ENCODE measurements at places on chromosomes 5 and 9.

DNA sequence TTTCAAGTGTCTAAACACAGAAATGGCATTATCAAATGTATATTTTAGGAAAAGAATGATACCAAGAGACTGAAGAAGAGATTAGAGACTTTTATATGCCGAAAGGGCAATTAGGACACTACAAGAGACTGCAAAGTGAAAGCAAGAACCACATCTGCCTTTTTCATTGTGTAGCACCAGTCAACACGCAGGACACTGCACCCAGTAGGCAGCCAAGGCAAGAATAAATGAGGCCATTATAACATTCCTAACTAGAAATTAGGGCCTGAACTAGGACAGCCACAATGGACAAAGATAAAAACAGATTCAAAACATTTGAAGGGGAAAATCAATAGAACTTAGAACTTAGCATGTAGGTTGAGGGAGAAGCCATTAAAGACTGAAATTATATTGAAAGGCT lies 10.8 kb downstream of the CETN3 start:
- DNase-seq: no peak

GRCh38 chr5:39570403-39571027 lies 145.7 kb upstream of the DAB2 start:
- no peak for DNase-seq

DNA sequence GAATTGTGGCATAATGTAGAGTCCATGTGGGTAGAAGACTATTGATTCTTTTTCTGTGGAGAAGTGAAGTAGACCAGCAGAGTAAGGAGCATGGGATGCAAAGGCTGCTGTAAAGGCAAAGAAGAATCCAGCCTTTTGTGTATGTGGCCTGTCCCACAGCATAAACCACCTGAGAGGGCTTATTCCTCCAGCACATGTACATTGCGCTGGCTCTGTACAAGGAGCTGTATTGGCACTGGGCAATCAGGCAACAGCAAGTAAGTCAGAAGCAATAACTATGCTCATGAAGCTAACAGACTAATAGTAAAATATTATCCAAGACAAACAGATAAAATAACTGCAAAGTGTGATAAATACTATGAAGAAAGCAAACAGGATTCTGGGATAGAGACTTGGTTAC lies 86.2 kb downstream of the LURAP1L start:
- DNase-seq: no peak

DNA sequence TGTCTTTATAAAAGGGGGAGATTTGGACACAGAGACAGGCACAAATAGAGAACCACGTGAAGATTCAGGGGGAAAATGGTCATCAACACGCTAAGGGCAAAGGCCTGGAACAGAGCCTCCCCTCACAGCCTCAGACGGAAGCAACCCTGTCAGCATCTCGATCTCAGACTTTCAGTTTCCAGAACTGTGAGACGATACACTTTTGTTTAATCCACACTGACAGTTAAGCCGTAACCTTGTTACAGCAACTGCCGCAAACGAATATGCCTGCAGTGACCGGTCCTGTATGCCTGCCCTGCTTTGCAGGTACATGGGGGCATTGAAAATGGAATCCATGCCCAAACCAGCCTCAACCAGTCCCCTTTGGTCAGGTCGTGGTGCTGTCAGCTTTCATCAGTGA lies 139.5 kb downstream of the ATPSCKMT start:
- DNase-seq: no peak

- DNase-seq: no peak
These were observed 416.1 kb upstream of the IRX4 start for GRCh38 chr5:2298781-2299180.

DNA sequence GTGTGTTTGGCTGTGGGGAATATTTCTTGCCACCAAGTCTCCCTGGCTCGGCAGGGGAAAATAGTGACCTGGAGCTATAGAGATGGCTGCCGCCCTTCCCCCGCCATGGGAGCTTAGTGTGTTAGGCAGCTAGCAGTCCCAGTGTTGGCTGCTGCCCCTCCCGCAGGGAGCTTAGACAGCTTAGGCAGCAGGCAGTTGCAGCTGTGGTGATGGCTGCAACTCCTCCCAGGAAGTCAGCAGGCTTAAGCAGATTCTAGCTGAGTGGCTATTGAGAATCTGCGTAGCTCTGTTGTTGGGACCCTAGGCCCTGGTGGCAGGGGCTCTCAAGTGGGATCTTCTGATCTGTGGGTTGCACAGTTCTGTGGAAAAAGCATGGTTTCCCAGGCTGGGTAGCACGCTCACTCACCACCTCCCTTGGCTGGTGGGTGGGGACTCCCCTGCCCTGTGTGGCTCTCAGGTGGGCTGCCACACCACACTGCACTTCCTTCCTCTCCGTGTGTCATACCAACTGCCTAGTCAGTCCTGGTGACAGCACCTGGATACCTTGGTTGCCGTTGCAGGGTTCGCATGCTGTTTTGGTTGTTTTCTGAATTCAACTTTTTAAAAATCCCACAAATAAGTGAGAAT lies 9.3 kb downstream of the OR1N2 start:
- no peak for DNase-seq

- no peak for DNase-seq
These were observed 83.8 kb upstream of the TNFAIP8 start for GRCh38 chr5:119271758-119272730.

DNA sequence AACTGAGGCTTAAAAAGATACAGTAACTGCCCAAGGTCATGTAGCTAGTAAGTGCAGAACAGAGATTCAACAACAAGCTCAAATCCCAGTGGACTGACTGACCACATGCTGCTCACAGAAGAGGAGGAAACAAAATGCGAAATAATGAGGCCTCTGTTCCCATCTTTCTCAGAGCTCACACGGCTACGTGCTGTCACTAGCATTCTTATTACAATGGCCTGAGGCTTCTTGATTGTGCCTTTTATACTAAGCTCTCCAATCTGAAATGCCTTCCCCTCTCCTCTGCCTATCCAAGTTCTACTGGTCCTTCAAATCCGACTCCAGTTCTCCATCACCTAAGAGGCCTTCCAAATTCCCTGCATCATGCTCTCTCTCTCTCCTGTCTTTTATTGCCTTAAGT lies 26.0 kb downstream of the SGTB start:
- DNase-seq: no peak

GRCh38 chr9:131228988-131229387 lies 47.3 kb downstream of the FAM78A start:
- DNase-seq: no peak

GRCh38 chr9:70901746-70902145 lies 219.7 kb downstream of the TRPM3 start:
- DNase-seq: no peak

- DNase-seq: no peak
These were observed 110.7 kb downstream of the OLFM1 start for GRCh38 chr9:135198144-135198543.

DNA sequence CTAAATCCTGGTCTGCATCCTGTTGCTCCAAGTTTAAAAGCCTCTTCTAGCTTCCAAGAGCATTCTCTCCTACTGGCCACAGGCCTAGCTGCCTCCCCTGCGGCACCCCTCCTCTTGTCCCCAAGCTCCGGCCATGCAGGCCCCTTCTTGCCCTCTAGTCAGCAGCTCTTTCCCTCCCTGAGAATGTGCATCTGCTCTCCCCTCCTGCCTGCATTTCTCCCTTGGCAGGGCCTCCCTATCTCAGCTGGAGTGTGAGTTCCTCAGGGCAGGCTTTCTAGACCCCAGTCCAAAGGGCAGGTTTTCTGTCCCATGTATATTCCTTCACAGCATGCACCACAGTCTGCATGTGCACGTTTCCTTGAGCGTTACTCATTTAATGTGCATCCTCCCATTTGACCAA lies 24.6 kb upstream of the BARX1 start:
- no peak for DNase-seq

GRCh38 chr5:124920909-124921666 lies 174.6 kb upstream of the ZNF608 start:
- no peak for DNase-seq

DNA sequence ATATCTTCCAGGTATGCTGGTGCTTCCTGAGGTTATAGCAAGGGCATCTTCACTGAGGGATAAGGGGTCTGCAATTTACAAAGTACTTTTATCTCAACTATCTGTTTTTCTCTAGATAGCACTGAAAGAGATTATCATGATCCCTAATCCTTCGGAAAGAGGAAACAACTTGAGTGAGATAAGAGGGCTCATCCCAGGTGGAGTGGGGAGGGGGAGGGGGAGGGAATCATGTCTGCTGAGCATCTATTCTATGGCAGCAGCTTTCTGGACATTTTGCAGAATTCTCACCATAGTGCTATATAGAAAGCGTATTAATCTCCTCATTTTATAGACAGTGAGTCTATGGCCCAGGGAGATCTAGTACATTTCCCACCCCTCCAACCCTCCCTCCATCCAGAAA lies 5.9 kb downstream of the TNFSF15 start:
- DNase-seq: no peak

DNA sequence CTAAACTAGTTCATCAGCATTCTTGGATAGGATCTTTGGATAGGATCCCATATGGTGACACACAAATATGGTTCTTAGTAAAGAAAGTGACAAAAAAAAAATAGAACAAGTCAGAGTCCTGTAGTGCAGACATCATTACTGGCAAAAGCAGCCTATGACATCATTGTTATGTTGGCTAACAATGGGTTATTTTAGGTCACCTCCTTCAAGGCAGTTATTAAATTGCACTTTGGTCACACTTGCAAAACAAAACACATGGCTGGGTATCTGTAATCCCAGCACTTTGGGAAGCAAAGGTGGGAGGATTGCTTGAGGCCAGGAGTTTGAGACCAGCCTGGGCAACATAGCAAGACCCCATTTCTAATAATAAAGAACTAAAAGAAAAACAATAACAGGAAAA lies 185.9 kb downstream of the KIAA0825 start:
- DNase-seq: no peak

DNA sequence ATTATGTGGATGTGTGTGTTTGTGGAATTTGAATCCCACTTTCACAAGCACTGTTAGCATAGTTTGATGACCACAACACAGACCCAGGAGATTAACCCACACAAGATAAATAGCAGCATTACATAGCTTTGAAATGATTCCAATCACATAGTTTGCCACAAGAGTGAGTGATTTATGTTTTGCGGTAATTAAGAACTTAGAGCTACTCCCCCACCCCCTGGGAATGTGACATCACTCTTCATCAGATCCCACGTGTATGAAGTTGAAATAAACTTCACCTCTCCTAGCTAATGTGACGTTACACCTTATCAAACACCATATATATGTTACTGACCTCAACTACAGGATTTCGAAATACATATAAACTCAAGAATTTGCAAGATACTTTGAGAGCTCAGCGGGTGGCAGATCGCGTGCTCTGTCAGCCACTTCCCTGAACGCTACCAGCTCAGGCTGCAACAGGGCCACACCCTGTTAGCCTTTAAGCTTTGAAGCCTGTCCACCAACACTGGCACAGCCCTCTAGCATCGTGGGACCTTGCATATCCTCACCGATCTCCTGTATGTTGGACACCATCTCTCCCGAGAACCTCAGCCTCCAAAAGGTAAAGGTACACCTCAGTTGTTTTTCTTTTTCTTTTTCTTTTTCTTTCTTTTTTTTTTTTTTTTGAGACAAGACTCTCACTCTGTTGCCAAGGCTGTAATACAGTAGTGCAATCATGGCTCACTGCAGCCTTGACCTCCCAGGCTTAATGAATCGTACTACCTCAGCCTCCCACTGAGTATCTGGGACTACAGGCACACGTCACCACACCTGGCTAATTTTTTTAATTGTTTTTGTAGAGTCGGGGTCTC lies 1.7 kb upstream of the AGTPBP1 start:
- no peak for DNase-seq

- DNase-seq: no peak
These were observed 135.7 kb upstream of the PITX1 start for GRCh38 chr5:135169753-135170152.

GRCh38 chr5:67317603-67318002 lies 121.0 kb upstream of the CD180 start:
- DNase-seq: no peak

GRCh38 chr9:83468821-83469220 lies 69.4 kb downstream of the FRMD3 start:
- DNase-seq: no peak

DNA sequence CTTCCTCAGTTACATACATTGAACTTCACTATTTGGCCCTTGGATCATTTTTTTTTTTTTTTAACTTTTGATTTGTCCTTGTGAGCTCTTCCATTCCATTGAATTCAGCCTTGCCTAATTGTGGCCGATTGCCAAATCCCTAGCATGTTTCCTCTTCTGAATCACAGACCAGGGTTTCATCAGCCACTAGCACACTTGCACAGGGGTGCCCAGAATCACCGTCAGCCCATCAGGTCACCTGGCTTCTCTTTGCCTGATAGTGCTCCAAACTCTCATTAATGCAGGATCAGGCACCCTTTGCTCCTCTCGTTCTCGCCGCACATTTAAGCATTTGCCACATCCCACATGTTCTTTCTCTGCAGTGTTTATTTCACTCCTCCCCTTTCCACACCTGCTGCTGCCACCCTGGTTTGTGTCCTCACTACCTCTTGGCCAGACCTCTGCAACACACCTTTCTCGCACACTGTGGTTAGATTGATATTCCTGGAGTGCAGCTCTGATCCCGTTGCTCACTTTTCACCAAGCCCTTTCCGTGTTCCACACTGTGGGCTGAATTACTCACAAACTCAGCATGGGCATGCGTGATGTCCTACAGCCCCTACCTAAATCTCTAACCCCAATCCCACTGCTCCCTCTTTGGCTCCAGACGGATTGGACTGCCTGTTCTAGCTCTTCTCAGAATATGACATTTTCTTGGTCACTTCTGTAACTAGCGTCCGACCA lies 9.8 kb downstream of the PIK3R1 start:
- DNase-seq: no peak

- no peak for DNase-seq
These were observed 856 bp upstream of the PCDHGA3 start for GRCh38 chr5:141342773-141343172.

DNA sequence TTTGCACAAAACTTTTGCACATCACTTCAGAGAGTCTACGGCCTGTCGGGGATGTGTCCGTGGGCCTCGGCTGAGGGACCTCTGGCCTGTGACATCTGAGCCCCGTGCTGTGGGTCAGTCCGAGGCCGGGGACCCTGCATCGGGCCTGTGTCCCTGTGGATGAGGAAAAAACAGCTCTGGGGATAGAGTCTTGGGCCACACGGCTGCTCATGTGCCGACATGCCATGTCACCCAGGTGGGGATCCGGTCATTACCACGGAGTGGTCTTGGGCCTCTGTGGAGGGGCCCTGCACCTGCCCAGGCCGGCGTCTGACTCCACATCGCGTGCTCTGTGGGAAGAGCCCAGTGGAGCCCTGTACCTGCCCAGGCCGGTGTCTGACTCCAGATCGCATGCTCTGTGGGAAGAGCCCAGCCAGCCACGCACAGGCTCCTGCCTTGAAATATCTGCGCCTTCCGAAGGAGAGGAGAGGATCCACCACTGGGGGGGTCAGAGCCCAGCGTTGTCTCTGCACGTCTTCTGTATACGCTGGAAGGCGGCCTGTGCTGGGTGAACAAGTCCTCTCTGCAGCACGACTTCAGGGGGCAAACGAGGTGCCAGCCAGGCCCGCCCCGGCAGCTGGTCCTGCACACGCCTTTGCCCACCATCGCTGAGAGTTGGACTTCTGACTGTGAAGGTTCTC lies 27.5 kb upstream of the IRX4 start:
- DNase-seq: no peak

All from NCI-H2081 treated with DMSO at 0.1 percent for 48 hours (cell line).